ENCODE measurements at places on chromosomes 6 and 20.

- no peak for DNase-seq
These were observed 9.2 kb downstream of the SYNDIG1 start for GRCh38 chr20:24478584-24478983.

- DNase-seq, result no peak
These were observed 7.9 kb upstream of the GPRC6A start for GRCh38 chr6:116836606-116837342.

- DNase-seq, result peak; percentile 64
These were observed 22.8 kb downstream of the BMP7 start for GRCh38 chr20:57243480-57244220.

- no peak for DNase-seq
These were observed 8.4 kb upstream of the E2F1 start for GRCh38 chr20:33694639-33695012.

DNA sequence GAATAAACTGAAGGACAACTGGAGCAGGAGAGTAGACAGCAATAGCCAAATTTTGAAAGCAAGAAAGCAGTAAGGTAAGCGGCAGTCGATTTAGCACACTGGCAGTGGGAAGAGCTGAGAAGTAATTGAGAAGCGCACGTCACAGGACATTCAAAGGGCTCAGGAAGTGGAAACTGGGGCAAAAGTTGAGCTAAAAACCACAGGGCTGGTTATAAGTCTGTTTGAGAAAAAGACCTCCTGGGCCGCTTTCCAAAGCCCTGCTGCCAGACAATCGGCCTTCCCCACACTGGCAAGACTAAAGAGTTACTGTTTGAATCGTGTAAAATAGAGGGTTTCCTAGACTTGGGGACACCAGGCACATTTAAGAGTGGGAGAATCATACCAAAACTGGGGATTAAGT is 161.4 kb downstream of the DNAH8 start:
- DNase-seq, result no peak

DNA sequence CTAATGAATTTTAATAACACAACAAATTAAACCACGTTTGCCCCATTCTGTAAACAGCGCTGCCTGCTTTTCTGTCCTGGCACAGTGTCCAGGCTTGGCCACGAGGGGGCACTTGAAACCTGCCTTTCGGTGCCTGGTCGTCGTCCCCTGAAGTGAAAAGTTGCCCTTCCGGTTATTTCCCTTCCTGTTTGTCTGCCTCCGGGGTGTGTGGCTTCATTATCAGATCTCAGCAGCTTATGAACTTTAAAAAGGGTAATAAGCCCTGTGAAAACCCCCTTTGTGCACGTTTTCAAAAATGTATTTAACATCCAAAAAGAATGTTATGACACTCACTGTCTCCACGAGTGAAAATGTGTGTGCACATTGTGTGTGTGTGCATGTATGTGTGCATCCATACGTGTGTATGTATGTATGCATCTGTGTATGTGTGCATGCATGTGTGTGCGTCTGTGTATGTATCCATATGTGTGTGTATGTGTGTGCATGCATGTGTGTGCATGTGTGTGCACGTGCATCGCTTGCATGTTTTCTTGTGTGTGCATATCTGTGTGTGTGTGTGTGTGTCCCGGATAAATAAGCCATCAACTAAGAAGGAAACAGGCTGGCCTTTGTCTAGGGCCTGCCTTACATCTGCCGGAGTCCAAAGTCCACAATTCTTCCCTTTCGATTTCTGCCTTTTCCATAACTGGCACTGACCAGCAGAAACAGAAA is 358.4 kb downstream of the THBS2 start:
- DNase-seq, result peak; percentile 65

DNA sequence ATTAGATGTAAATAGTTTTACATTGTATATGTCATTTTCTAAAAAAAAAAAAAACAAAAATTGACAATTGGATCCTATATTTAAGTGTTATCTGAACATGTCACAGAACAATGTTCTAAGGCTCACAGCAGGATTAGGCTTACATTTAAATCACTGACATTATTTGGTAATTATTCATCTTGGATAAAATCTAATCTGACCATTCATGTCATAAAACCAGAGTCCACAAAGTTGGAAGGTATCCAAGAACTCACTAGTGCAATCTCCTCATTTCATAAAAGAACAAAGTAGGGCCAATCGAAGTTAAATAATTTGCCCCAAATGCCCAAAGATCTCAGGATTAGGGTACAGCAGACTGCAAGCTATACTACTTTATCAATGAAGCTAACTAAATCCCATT is 73.0 kb downstream of the PDSS2 start:
- no peak for DNase-seq

GRCh38 chr6:73613806-73614536 is 39.8 kb downstream of the SLC17A5 start:
- no peak for DNase-seq

DNA sequence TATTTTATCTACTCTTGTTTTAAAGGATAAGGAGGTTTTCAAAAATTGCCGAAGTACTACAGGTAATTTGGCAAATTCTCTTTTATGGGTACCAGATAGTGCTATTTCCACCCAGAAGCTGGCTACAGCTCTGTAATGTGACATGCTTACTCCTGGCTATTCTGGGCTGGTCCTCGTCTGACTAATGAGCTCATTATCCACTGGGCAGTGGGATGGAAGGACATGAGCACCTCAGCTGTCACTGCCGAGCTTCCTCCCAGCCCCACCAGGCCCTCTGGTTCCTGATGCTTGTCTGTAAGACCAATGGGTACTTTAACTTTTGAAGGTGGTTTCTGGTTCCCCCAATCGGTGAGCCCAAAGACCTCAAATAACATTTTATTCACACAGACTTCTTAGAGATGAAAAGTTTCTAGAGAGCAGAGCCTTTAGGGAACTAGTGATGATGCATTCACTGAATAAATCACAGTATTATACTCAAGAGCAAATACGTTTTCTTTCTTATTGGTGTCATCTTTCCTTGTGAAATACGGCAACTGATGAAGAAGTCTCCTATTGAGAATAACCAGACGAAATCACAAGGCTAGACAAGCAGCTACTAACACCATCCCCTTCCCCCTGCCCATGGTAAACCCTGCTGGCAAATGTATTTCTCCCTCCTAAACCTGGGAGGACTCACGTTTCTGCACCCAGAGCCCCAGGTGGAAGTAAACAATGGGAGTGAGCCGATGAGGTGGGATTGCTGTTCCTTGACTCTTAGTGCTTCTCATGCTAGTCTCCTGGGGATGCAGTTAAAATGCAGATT is 80.8 kb downstream of the SLC22A3 start:
- DNase-seq, result no peak

DNA sequence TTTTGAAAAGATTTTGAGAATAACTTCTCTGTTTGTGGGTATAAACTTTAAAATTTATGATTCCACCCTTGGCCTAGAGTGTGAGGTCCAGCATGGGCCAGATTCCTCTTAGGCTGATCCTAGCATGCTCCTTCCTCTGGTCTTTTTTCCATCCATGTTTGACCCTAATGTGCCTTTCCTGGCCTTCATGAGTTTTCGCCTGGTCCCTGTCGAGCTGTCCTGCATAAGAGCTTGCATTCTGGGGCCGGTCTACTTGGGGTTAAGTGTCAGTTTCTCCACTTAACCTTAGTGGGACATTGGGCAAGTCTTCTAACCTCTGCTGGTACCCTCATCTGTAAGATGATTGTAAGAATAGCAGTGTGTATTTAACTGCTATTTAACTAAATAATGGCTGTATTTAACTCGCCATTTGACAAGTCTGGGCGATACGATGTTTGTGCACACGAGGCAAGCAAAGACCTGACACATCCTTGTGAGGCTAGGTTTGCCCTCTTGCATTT is 40.7 kb upstream of the TAGAP start:
- no peak for DNase-seq

DNA sequence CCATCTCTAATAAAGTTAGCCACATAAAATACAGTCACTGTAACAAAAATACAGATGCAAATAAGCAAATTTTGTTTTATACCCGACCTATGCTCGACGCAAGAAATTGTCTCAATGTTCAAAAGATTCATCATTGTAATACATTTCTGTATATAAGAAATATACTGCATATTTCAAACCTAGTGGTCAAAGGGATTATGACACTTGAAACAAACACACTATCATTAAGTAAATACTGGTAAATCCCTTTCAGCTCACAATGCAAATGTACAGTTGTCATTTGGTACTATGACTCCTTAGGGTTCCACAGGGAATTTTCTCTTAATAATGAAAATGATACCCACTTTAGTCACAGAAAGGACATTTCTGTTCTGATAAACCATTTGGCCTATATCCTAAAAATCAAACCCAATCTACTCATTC is 2.2 kb downstream of the HIVEP2 start:
- peak; percentile 36 for DNase-seq

GRCh38 chr6:70530023-70530422 is 36.7 kb upstream of the SDHAF4 start:
- no peak for DNase-seq

DNA sequence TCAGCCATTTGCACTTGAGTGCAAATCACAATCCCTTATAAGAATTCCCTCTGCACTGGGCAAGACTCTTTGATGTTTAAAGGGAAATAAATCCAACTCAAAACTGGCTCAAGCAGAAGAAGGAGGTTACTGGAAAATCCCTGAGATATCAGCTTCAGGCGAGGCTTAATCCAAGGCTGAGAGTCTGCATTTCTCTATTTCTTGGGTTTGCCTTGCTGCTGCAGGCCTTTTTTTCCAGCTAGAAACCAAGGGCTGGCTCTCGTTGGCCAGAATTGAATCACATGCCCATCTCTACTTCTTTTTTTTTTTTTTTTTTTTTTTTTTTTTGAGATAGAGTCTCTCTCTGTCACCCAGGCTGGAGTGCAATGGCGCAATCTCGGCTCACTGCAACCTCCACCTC is 11.7 kb downstream of the HCK start:
- no peak for DNase-seq

DNA sequence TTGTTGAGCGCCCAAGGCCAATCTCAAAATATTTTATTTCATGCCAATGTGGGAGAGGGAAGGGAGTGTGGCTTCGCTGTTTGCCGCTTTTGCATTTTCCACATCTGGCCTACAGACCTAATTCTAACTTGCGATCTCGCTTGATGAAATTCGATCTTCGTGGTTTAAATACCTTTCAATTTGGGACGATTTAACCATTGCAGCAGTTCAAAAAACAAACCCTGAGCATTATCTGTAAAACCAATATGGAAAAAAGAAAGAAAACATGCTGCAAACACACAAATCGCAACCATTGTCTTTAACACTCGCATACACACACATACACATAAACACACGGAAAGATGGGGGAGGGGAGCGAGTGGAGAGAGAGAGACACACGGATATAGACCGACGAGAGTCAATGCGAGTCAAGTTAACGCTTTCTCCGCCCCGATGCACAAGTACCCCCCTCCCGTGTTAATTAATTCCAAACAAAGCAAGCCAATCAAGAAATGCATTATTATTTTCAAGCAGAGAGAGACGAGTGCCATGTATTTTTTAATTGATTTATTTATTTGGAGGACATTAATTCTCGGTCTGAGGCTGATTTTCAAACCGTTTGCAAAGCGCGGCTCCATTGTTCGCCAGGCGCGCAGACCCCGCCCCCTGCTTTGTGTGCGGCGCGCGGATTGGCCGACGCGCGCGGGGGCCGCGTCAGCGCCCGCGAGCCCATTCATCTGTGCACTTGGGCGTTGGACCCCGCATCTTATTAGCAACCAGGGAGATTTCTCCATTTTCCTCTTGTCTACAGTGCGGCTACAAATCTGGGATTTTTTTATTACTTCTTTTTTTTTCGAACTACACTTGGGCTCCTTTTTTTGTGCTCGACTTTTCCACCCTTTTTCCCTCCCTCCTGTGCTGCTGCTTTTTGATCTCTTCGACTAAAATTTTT is at the start of gene MARCKS:
Gene MARCKS, plus strand, starts transcription at position 721 of the 931 bp plus-strand sequence. CDS start 401 bp downstream, outside the sequence.
- peak; percentile 73 for DNase-seq

DNA sequence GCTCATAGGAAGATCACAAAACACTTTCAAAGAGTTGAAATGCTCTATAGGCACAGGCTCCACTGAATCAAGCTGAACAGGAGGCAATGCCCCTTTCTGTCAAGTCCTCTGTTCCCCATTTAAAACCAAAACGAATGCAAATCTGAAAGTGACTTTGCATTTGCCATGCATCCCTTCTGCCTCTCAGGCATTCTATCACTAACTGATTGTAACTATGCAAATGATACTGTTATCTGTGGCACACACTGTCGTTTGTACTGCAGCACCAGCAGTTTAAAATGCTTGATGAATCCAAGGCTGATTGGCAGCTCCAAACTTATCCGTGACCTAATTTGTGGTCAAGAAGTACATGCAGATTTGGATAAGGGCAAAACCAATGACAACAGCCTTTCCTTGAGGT is 1067.5 kb upstream of the MAP3K7 start:
- DNase-seq, result no peak

GRCh38 chr6:71486461-71486860 is 197.8 kb downstream of the OGFRL1 start:
- DNase-seq, result no peak

- DNase-seq, result no peak
These were observed 6.7 kb downstream of the MYO6 start for GRCh38 chr6:75755704-75756103.

GRCh38 chr6:73538116-73538779 is 17.4 kb upstream of the EEF1A1 start:
- no peak for DNase-seq

DNA sequence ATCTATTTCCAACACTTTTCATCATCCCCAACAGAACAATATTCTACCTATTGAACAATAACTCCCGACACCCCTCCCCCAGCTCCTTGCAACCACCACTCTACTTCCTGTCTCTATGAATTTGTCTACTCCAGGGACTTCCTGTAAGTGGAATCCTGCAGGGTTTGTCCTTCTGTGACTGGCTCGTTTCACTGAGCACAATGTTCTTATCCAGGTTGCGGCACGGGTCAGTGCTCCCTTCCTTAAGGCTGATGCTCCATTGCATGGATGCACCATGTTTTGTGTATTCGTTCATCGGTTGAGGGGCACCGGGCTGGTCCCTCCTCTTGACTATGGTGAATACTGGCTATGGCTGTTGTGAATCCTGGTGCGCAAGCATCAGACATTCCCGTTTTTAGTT is 163.2 kb downstream of the TBXT start:
- DNase-seq, result no peak

DNA sequence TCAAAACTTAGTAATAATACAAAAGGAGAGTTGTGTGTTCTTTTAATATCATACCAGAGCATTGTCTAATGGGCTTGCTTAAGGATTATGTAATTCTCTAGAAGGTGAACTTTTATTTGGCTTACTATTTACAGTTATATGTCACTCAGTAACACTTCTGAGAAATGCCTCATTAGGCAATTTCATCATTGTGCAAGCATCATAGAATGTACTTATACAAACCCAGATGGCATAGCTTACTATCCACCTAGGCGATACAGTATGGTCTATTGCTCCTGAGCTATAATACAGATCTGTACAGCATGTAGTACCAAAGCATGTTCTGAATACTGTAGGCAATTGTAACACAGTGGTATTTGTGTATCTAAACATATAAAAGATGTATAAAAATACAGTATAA is 340.1 kb downstream of the PHF3 start:
- no peak for DNase-seq

- DNase-seq, result no peak
These were observed 41.7 kb downstream of the SNAP25 start for GRCh38 chr20:10260316-10260715.

- no peak for DNase-seq
These were observed 12.6 kb downstream of the RAB22A start for GRCh38 chr20:58322083-58322482.

- no peak for DNase-seq
These were observed 12.8 kb downstream of the AK9 start for GRCh38 chr6:109678240-109678639.

Data from kidney glomerular epithelial cell (primary cell).